ENCODE measurements at places on chromosomes 11 and 22.

DNA sequence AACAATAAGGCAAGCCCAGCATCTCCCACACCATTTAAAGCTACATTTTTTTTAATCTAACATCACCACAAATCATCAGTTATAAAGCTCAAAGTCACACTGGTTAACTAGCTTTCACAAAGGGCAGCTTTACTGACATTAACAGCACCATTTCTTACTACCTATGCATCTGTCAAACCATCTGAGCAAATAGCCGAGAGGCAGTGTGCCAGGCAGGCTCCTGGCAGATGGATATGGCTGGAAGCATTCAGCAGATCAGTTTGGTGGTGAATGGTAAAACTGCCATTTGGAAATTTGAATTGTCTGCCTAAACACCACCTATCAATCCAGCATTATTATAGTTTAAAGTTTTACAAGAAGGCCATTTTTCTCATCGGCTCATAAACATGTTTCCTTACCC is 131.2 kb downstream of the TTC28 start:
- no peak for DNase-seq

GRCh38 chr11:64996710-64997380 is at the start of gene BATF2:
Gene BATF2 (minus strand): TSS chr11:64996971. CDS start chr11:64996914, 57 bp downstream.
- DNase-seq = no peak

GRCh38 chr11:26087120-26087935 is 244.6 kb upstream of the ANO3 start:
- DNase-seq = no peak

DNA sequence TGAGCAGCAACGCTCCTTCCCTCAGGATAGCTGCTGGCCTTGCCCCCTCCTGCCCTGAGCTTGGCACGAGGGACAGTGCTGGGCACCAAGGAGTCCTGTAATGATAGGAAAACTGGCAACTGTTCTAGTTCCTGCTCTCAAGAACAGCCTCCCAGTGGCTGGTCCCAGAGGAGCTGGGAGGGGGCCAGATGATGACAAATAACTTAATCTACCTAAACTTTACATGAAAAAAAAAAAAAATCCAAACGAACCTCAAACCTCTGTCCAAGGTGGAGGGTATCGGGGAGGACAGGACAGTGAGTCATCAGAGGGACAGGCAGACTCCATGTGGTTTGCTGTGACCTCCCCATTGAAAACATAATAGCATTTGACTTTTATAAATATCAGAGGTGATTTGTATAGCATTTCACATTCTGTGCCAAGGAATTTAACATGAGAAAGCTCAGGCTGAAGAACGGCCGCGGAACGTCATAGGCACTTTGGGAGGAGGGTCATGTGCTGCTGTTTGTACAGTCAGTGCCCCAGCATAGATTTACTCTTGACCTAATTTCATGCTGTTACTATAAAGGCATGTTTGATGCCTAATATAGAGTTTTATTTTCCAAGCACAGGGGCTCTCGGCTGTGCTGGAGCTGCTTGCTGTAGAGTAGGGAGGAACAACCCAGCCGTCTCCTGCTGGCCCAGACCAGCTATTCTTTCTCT is 98.2 kb upstream of the NNMT start:
- DNase-seq = no peak

DNA sequence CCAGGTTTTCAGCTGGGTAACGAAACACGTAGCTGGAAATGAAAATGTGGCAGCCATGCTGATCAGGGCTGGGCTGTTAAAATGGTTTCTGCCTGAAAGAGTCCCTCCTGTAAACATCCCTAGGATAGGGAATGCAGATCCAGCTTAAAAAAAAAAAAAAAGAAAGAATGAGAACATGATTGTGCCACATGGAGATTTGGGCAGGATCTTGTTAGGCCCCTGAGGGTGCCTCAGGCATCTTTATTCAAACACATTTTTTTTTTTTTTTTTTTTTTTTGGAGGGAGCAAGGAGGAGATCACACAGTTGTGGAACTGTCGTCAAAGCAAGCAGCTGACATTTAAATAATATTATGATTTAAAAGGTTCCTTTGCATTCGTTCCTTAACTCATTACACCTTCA is 900.3 kb downstream of the OPCML start:
- DNase-seq = no peak

DNA sequence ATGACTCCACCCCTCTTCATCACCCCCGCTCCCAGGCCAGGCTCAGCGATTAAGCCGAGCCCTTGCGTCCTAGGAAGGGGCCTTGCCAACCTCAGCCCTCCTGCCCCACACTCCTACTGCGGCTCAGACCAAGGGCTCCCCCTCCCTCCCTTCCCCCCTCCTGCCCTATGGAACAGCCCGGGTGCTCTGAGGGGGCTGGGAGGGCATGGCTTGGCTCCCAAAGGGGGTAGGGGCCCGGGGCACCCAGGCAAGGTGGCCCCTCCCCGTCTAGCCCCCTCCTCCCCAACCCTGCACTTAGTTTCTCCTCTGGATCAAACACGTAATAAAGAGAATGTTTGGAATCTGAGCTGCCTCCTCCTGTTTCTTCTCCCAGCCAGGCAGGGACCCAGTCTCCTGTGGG is 6.3 kb downstream of the RCOR2 start:
- no peak for DNase-seq

DNA sequence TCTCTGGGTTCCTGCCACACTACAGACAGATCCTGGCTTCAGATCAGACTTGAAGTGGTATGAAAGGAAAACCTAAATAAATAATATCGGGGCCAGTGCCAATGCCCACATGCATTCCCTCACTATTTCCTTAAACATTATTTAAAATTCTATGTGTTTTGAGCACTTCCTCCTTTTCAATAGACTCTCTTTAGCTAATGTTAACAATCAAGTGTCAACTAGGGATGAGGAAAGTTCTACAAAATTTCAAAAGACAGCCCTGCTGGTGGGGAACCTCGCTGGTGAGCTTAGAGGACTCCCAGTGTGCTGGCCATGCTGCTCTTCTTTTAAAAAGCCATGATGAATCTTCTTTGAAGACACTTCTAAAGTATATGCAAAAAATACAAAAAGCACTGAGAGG is 87.5 kb downstream of the ENTHD1 start:
- no peak for DNase-seq

DNA sequence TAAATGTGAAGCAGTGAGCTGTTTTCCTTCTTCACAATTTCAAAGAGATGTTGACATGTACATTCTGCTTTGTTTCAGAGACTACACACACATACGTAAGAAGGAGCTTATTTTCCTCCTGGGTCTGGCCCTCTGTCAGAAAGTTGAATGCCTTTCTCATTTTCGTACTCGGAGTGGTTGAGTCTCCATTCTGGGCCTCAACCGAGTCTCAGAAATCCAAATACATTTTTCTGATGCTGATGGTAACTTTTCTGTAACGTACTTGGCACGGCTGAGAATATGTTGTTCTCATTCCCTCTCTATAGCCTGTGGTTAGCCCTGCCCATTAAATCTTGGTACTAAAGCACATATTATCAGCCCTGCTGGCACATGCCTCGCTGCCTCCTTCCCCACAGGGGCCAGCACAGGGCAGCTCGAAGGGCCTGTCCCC is 25.3 kb downstream of the PARVA start:
- no peak for DNase-seq

- no peak for DNase-seq
Measured at GRCh38 chr11:57474017-57474802, 13.9 kb downstream of the RTN4RL2 start.

DNA sequence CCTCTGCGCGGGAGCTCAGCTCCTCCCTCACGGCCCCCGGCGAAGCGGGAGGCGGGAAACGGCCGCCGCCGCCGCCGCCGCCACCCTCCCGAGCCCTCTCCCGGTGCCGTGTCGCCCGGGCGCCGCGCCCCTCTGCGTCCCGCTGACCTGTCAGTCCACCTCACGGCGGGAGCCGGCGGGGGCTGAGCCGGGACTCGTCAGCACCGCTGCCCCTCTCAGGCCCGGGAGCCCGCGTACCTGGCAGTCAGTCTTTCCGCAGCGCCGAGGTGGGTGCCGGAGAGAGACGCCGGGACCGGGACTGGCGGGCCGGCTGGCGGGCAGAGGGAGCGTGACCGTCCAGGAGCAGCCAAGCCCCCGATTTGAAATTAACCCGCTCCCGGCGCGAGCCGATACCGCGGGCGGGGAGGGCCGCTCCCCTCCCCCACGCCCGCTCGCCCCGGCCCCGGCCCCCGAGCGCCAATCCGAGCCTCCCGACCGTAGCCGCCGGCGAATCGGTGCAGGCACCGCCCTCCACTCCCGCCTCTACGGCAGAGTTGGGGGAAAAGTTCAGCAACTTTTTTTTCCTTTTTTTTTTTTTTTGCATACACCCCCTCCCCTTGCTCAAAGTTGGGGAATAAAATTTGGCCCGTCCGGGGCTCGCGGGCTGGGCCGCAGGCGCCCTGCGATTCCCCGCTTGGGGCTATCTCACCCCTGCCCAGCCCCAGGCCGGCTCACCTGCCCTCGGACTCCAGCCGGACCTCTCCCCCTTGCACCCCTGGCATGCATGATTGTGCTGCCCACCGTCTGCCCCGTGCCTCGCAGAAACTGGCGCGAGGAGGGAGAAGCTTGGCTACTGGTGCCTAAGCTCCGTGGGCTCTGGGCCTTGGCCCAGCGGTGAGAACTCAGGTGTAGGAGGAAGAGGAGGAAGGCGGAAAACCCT is 774 bp upstream of the E2F8 start:
- no peak for DNase-seq

GRCh38 chr11:118956847-118957469 is 860 bp downstream of the UPK2 start:
- no peak for DNase-seq

DNA sequence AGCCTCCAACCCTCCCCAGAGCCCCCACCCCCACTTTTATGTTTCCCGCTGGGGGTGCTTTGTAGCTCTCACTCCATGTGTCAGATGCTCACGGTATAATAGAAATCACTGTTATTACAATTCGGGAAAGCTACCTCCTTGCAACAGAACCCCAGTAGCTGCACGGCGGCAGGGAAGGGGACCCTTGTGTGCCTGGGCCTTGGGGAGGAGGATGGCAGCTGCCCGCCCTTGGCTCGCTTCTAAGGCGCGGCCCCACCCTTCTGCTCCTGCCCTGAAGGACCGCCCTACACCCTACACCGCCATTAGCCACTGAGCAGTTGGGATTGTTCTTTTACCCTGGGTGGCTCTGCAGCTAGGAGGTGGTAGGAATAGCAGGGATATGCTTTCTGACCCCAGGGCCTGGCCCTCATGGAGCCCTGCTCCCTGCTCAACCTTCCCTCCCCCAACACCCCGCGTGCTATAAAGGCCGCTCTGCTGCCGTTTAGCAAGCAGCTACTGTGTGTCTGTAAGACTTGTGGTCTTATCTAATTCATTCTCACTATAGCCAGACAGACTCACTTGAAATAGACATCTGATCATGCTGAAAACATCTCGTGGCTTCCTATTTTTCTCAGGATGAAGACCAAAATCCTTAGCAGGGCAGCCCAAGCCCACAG is 219.7 kb downstream of the CEP164 start:
- DNase-seq = no peak

GRCh38 chr11:11510939-11511338 is 110.9 kb downstream of the GALNT18 start:
- no peak for DNase-seq

GRCh38 chr22:42072606-42073330 is 1.3 kb upstream of the PHETA2 start:
- no peak for DNase-seq

GRCh38 chr11:38711110-38711509 is 2113.1 kb upstream of the RAG2 start:
- no peak for DNase-seq

GRCh38 chr22:17964643-17965042 is 59.7 kb downstream of the MICAL3 start:
- DNase-seq = no peak

- DNase-seq = no peak
Measured at GRCh38 chr11:73931039-73931645, 19.7 kb upstream of the DNAJB13 start.

DNA sequence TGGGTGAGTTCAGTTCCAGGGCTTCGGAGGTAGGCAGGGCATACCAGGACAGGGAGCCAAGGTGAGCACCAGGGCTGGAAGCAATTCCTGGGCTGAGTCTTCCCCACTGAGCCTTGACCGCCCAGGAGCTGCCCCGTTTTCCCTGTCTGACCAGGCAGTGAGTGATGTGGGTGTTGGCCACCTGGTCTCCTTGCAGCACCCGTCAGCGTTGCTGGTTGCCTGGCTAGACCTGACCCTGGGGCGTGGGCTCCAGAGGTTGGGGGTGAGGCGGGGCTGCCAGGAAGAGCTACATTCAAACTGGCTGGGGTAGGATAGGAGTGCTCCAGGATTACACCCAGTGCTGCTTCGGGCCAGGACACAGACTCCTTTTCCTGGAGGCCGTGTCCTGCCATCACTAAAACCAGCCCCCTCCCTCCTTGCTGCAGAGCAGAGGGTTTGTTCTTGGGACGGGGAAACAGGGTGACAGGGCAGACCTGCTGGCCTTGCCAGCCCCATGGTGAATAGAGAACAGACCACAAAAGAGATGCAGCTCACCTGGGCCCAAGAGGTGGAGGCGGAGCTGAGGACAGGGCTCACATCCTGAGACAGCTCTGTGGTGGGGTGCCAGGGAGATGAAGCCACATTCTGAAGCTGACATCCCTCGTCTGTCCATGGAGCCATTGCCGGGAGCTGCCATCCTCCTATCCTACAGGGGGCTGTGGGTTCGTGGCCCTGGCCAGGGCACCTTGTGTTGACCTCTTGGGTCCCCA is 14.2 kb downstream of the INCENP start:
- DNase-seq = no peak
